ENCODE measurements at places on chromosomes 16 and 17. TPM values are rescaled to one million over a fixed set of nuclear protein-coding genes. Genes with fewer than 3 reads are reported as not detected.

GNG13 gene
- total RNA-seq, result not detected

DNA sequence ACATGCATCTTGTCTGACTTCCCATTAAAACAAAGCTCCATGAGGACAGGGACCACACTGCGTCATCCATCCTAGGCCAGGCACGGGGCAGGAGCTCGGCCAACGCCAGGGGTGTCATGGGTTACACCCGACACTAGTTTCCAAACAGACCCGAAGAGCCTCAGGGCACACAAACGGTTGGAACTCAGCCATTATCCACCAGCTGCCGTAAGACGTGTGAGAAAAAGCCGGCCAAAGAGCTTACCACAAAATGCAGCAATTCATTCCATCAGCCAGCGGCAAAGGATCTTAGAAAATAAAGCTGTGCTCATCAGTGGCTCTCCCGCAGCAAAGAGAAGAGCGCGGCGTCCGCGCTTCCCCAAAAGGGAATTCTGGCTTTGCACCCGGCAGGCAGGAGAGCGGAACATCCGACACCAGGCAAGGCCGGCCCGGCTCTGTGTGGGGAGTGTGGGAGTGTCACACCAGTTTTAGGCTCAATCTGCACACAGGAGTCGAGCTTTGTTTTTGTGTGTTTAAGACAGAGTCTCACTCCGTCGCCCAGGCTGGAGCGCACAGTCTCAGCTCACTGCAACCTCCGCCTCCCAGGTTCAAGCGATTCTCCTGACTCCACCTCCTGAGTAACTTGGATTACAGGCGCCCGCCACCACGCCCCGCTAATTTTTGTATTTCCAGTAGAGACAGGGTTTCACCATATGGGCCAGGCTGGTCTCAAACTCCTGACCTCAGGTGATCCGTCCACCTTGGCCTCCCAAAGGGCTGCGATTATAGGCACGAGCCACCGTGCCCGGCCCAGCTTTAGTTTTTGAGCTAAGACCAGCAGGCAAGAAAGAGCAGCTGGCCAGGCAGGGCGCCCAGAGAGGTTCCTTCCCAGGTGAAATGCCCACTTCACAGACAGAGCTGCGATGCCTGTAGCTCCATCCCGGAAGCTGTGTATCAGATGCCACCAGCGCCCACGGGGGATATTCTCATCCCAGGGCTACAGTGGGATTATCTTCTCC lies 1.5 kb downstream of the SLC38A8 start:
- DNase-seq, result no peak
- H3K36me3 ChIP-seq, result no peaks in the 10 kb centered on the region
- no peak overlapping the region for H3K27ac ChIP-seq
- peaks cover 18% of the 10 kb centered on the region for H3K27me3 ChIP-seq

GRCh38 chr16:14018851-14019250 lies 52.3 kb upstream of the MRTFB start:
- H3K27ac ChIP-seq, result no peak overlapping the region
- H3K4me1 ChIP-seq, result peaks cover 22% of the 10 kb centered on the region
- H3K36me3 ChIP-seq, result no peaks in the 10 kb centered on the region
- H3K27me3 ChIP-seq, result peaks cover 8% of the 10 kb centered on the region

GRCh38 chr16:51071326-51071725 lies 79.7 kb downstream of the SALL1 start:
- no peaks in the 10 kb centered on the region for H3K36me3 ChIP-seq
- H3K27ac ChIP-seq, result no peak overlapping the region
- H3K4me3 ChIP-seq, result no peak overlapping the region
- H3K4me1 ChIP-seq, result peaks cover 6% of the 10 kb centered on the region
- H3K27me3 ChIP-seq, result peaks cover 30% of the 10 kb centered on the region

- DNase-seq, result no peak
- no peak overlapping the region for H3K4me3 ChIP-seq
- peaks cover 21% of the 10 kb centered on the region for H3K27me3 ChIP-seq
- H3K27ac ChIP-seq, result no peak overlapping the region
- H3K4me1 ChIP-seq, result peaks cover 24% of the 10 kb centered on the region
Observed at GRCh38 chr16:87070657-87071056, 246.5 kb downstream of the C16orf95 start.

DNA sequence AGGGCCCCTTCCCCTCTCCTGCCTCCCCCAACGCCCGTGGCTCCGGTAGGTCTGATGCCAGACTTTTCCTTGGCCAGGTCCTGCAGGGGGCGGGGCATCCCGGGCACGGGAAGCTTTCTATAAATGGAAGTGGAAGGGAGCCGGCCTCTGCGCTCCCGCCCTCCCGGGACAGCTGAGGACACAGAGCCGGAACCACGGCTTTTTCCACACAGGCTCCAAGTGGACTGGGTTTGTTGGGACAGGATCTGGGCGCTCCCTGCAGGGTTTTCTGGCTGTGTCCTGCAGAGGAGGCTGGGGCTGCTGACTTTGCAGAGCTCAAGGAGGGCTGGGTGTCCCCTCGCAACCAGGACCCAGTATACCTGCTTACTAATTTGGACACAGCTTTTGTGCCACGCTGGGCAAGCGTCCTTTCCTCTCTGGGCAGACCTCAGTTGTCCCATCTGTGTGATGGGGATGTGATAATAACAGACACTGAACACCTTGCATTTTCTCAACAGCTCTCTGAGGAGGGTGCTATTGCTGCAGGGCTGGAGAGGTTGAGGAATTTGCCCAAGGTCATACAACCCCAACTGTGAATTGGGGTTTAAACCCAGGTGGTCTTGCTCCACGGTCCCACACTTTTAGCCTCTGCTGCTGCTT lies 1.8 kb downstream of the TNS4 start:
- peaks cover 14% of the 10 kb centered on the region for H3K4me1 ChIP-seq
- H3K4me3 ChIP-seq, result peak overlapping the region; percentile 73
- DNase-seq, result no peak

GRCh38 chr17:51761105-51761504 lies 397.4 kb downstream of the CA10 start:
- no peak overlapping the region for H3K27ac ChIP-seq
- DNase-seq, result no peak
- peaks cover 32% of the 10 kb centered on the region for H3K27me3 ChIP-seq
- H3K36me3 ChIP-seq, result no peaks in the 10 kb centered on the region
- H3K4me3 ChIP-seq, result no peak overlapping the region

DNA sequence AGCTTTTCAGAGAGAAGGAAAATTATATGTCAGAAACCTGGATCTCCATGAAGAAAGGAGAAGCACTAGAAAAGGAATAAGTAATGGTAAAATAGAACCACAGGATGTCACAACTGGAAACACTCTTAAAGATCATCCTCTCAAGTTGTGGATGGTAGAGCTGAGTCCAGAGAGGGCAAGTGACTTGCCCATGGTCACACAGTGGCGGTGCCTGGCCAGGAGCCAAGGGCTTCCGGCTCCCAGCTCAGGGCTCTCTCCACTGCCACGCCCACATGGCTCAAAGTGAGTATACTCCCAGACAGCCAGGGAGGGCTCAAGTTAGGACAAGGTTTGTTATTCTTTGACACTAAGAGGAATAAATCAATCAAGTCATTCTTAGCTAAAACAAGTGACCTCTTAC lies 159.8 kb downstream of the COPRS start:
- H3K4me3 ChIP-seq, result no peak overlapping the region
- DNase-seq, result no peak
- no peak overlapping the region for H3K27ac ChIP-seq
- H3K27me3 ChIP-seq, result peaks cover 3% of the 10 kb centered on the region
- H3K36me3 ChIP-seq, result no peaks in the 10 kb centered on the region

DNA sequence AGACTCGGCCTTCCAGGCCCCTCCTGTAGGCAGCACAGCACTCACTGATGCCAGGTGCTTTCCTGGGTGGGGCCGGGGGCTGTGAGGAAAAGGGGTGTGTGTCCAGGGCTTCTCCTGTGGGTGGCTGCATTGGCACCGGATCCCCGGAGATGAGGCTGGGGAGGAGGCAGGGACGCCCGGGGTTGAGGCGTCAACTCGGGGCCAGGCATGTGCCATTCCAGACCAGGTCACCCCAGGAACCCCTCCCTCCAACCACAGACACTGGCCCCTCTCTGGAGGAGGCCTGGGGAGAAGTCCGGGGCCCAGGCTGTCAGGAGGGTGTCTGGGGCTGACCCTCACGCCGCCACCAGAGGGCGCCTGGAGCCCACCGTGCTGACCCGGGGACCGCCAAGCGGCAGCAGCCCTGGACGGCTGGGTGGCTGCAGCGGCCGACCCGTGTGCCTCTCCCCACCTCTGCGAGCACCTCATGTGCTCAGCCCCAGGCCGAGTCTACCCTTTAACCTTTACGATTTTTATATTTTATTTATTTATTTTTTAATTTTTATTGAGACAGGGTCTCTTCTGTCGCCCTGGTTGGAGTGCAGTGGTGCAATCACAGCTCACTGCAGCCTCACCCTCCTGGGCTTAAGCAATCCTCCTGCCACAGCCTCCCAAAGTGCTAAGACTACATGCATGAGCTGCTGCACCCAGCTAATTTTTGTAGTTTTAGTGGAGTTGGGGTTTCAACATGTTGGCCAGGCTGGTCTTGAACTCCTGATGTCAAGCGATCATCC lies 3.2 kb upstream of the METRN start:
- peaks cover 8% of the 10 kb centered on the region for H3K4me1 ChIP-seq
- H3K27ac ChIP-seq, result no peak overlapping the region
- H3K27me3 ChIP-seq, result peaks cover 47% of the 10 kb centered on the region
- peak; percentile 88 for DNase-seq

- no peak overlapping the region for H3K4me3 ChIP-seq
- DNase-seq, result no peak
- peak overlapping the region; percentile 70 for H3K27ac ChIP-seq
- no peaks in the 10 kb centered on the region for H3K27me3 ChIP-seq
Observed at GRCh38 chr16:89448656-89449055, 41.7 kb downstream of the ANKRD11 start.

DNA sequence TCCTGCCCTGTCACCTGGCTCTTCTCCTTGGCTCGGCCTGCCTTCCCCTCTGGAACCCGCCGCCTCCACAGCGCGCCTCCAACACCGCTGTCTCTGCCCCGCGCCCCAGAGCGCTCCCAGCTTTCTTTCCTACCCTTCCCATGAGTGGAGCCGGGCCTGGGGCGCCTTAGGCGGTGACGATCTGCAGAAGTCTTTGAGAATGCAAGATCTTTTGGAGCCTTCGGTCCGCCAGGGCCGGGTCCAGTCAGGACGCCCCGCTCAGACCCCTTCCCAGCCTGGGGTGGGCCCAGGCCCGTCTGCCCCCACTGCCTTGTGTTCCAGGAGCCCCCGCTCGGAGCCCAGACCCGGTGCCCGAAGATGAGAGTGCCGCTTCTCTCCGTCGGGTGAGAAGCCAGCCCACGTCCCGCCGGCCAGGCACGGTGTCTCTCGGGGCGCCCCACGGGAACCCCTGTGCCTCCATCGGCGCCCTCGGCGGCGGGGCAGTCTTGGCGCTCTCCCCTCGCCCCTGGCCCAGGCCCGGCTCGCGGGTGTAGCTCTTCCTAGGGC lies 40.0 kb downstream of the MRM1 start:
- peak overlapping the region; percentile 86 for H3K4me3 ChIP-seq
- DNase-seq, result no peak
- H3K4me1 ChIP-seq, result peaks cover 17% of the 10 kb centered on the region
- H3K36me3 ChIP-seq, result no peaks in the 10 kb centered on the region
- no peak overlapping the region for H3K27ac ChIP-seq
- H3K27me3 ChIP-seq, result peaks cover 98% of the 10 kb centered on the region

- no peaks in the 10 kb centered on the region for H3K27me3 ChIP-seq
- no peaks in the 10 kb centered on the region for H3K4me1 ChIP-seq
- no peak overlapping the region for H3K27ac ChIP-seq
- DNase-seq, result no peak
- H3K36me3 ChIP-seq, result no peaks in the 10 kb centered on the region
- no peak overlapping the region for H3K4me3 ChIP-seq
Observed at GRCh38 chr17:82439829-82440365, 10.7 kb downstream of the CYBC1 start.

DNA sequence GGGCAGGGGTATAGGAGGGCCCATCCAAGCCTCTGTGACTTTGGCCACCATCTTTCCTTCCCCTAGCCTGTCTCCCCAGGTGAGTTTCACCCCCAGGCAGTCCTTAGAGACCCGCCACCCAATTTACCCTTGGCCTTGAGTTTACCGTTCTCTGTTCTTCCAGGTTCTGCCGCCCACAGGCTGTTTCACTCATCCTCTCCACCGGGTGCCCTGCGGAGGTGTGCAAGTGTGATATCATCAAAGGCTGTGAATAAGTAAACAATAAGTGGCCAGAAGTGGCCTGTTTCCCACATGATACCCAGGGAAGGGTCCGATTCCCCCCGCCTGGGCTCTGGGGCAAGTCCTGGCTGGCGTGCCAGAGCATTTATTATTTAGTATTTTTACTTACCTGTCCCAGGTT lies 15.1 kb upstream of the TLCD3B start:
- H3K4me1 ChIP-seq, result peaks cover 4% of the 10 kb centered on the region
- H3K27ac ChIP-seq, result no peak overlapping the region
- H3K36me3 ChIP-seq, result no peaks in the 10 kb centered on the region
- no peaks in the 10 kb centered on the region for H3K27me3 ChIP-seq
- H3K4me3 ChIP-seq, result no peak overlapping the region

DNA sequence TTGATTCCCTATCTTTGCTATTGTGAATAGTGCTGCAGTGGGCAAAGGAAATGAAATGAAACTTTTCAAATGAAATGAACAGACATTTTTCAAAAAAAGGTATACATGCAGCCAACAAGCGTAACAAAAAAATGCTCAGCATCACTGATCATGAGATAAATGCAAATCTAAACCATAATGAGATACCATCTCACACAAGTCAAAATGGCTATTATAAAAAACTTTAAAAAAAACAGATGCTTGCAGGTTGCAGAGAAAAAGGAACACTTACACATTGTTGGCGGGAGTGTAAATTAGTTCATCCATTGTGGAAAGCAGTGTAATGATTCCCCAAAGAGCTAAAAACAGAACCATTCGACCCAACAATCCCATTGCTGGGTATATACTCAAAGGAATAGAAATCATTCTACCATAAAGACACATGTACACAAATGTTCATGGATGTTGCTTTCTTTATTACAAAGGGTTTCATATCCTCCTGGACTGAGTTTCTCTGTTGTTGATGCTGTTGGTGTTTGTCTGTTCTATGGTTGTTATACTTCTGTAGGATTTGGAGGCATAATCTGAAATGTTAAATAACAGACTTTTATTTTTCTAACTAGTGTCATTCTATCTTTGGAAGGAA lies 99.3 kb upstream of the SOX9 start:
- H3K27ac ChIP-seq, result no peak overlapping the region
- H3K27me3 ChIP-seq, result peaks cover 35% of the 10 kb centered on the region
- peaks cover 22% of the 10 kb centered on the region for H3K4me1 ChIP-seq

DNA sequence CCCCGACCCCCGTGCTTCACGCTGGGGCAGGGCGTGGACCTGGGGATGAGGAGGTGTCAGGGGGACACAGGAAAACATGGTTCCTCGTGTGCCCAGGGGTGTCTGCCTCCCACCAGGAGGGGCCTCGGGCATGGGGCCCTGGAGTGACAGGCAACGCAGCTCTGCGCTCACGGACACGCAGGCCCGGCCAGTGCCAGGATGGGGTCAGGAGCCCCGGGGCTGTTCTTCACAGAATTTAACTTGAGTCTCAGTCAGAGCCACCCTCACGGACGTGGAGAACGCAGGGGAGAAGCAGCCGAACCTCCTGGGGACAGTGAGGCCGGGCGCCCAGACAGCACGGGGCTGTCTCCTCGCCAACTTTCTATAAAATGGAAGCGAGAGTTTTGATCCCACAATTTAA lies 16.7 kb downstream of the UNKL start:
- no peak overlapping the region for H3K27ac ChIP-seq
- no peak overlapping the region for H3K4me3 ChIP-seq
